BJ (cell line): ENCODE measurements at places on chromosomes 3 and 15.

DNA sequence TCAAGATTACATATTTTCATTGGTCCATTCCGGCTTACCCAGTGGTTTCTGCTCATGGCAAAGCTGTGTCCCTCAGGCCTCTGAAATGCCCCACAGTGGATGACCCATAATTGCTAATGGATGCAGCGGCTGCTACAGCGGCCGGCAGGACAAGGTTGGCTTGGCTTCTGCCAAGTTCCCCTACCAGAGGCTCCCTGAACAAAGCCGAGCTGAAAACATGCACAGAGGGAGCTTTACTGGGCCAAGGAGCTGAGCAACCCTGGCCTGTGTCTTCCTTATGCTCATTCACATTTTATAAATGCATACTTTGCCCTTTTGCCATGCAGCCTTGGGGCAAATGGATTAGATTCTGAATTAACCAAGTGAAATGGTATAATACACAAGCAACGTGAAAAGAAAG lies 150.5 kb downstream of the NTRK3 start:
- no peak for DNase-seq

- no peak for DNase-seq
Measured at GRCh38 chr3:44510000-44510368, 32.5 kb upstream of the ZNF445 start.

DNA sequence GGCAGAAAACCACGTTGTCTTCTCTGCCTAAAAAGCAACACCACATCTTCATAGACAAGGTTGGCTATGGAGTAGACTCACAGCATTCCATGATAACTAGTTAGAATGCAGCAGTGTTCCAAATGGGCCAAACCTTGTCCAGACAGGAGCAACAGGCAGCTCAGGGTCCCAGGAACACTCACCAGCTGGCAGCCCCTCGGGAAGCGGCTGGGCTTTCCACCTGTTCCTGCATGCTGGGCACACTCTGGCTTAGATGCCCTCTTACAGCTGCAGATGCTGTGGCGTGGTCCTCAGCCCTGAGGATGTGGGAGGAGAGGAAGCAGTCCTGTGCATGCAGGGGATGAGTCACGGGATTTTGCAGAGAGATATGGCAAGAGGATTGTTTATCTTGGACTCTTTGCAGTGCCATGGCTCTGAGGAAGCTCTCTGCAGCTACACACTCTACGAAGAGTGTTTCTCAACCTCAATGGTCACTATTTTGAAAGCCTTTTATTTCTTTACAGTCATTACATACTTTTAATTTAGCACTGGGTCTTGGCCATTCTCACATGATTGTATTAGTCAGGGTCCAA lies 11.3 kb downstream of the NRROS start:
- DNase-seq: peak; percentile 95

DNA sequence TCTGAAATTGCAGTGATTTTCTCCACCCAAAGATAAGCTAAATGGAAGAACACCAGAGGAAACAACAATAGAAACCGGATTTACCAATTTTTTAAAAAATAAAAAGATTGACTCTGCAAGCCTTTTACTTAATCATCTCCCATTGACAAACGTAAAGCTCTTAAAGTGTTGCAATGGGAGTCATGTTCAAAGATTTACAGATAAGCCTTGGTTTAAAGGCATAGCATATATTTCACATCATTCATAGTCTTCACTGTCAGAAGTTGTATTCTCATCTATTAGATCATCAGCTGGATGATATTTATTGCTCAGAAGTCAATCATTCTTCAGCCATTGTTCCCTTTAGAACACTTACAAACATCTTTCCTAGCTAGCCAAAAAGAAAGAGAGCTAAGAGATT lies 397.6 kb downstream of the GBE1 start:
- no peak for DNase-seq

- DNase-seq: no peak
Measured at GRCh38 chr3:53716998-53717397, 129.2 kb downstream of the CHDH start.

- DNase-seq: no peak
Measured at GRCh38 chr15:68078365-68078764, 24.2 kb downstream of the PIAS1 start.

DNA sequence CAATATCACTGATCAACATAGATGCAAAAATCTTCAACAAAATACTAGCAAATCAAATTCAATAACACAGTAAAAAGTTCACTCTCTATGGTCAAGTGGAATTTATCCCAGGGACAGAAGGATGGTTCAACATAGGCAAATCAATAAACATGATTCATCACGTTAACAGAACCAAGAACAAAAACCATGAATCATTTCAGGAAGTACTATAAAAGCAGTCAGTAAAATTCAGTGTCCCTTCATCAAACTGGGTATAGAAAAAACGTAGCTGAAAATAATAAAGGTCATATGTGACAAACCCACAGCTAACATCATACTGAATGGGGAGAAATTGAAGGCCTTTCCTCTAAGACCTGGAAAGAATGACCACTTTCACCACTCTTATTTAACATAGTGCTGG lies 172.1 kb downstream of the POLR2M start:
- no peak for DNase-seq

DNA sequence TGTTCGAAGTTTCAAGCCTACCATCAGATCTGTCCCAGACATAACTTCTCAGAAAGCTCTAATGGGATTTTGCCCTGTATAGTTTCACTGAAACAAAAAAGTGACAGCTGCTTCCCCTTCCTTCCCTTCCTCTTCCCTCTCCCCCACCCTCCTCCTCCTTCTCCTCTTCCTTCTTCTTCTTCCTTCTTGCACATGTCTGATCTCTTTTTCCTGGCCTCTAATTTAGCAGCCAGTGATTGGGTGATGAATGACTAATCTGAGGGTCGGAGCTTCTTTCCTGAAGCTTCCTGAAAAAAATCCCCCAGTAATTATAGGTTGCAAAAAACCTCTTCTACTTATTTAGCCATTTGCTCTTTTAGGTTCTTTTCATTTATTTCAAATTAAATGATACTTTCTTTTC lies 168.7 kb downstream of the POTEB3 start:
- no peak for DNase-seq

DNA sequence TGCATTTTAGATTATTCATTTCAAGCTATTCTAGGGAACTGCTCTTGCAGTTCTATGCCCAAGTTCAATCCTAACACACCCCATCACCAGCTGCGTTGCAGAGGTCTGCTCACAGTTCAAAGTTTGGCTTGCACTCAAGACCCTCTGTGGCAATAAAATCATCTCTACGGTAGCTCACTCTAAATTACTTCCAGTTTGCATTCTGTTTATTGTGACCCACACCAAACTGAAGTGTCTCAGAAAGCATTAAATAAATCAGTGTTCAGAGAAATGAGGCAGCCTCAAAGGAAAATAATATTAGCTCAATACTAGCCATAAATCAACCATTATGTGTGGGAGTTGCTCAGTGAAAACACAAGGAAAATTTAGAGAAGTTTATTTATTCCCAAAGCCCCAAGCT lies 250.3 kb downstream of the MAGI1 start:
- DNase-seq: no peak

GRCh38 chr3:151841801-151842200 lies 27.9 kb downstream of the AADAC start:
- DNase-seq: no peak

- DNase-seq: no peak
Measured at GRCh38 chr15:37698679-37699078, 235.8 kb upstream of the TMCO5A start.

DNA sequence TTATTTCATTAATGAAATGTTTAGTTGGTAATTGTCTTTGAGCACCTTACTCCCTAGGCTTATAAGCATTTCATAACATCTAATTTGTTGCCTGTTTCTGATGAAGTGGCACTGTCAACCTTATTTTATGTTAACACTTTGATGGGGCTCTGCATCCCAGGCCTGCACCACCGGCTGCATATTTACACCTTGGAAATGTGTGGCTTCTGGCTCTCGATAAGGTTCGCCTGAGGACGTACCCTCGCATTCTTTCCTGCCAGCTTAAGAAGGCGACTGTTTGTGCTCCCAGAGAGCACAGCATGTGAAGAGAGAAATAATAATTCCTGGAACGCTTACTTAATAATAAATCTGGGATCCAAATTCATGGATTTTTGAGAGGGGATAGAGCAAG lies 763.3 kb upstream of the CFAP20DC start:
- DNase-seq: no peak

- DNase-seq: no peak
Measured at GRCh38 chr3:172739462-172739861, 11.1 kb upstream of the ECT2 start.

- no peak for DNase-seq
Measured at GRCh38 chr15:67161412-67161811, 93.0 kb downstream of the AAGAB start.

- DNase-seq: no peak
Measured at GRCh38 chr15:24919446-24919845, 35.3 kb upstream of the SNRPN start.

DNA sequence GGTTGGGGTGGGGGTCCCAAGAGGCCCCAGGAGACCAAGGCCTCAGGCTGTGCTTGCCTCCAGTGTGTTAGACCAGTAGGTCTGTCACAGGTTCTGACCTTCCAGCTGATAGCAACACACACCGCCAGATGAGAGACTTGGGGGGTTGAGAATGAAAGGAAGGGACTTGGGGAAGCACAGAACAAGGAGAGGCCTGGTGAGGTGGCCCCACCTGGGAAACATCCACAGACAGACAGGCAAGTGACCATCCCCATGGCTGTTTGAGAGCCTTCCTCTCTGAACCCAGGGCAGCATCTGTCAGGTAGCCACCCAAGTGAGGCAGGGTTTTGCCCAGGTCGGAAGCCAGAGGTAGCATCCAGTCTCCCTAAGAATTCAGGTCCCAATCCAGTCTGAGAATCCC lies 35.0 kb upstream of the VPS8 start:
- no peak for DNase-seq

DNA sequence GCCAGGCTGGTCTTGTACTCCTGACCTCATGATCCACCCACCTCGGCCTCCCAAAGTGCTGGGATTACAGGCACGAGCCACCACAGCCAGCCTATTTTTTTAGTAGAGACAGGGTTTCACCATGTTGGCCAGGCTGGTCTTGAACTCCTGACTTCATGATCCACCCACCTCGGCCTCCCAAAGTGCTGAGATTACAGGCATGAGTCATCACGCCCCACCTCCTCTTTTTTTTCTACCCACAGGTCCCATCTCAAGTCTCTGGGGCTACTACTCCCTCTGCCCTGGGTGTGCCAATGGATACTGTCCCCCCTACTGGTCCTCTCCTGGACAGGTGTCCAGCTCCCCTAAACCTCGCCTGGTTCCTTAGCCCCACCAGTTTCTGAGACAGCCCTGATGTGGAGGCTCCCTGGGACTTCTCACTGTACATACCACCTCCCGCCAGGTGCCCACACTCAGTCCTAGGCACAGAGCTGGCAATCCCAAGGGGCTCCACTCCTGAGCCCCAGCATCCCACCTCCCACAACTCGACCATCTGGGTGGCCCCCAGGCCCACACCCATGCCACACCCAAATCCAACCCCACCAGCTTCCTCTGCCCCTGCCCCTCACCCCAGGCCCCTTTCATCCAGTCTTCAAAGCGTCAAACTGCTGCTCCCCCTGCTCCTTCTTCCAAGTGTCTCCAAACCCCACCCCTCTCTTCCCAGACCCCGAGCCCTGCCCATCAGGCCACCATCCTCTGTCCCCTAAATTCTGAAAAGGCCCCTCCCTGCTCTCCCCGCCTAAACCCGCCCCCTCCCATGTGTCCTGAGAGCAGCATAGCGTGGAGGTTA lies 13.1 kb upstream of the CYP11A1 start:
- DNase-seq: no peak

DNA sequence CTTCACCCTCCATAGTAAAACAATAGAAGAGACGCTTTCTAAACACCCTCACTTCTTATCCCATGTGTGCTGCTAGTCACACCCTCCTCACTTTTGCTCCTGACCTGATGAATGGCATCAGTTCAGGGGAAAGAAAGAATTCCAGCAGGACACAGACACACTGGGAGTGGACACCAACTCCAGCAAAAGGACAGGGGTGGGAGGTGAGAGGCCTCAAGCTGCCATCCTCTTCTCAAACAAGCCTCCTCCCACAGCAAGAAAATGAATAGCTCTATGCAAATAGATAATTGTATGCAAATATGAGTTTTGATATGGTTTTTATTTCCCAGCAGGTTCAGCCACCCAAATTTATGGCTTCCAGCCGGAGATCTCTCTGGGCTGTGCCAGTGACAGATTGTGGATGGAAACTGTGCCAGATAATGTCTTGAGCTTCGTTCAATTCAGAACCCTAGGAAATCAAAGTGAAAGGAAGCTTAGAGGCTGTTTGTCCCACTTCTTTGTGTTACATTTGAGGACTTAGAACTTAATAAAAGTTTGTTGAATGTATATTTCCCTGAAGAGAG lies 209.3 kb upstream of the PPP2R3A start:
- DNase-seq: no peak

- DNase-seq: no peak
Measured at GRCh38 chr15:64925335-64926330, 13.9 kb downstream of the ANKDD1A start.

GRCh38 chr3:42868841-42869240 lies 6.8 kb downstream of the CYP8B1 start:
- DNase-seq: no peak

DNA sequence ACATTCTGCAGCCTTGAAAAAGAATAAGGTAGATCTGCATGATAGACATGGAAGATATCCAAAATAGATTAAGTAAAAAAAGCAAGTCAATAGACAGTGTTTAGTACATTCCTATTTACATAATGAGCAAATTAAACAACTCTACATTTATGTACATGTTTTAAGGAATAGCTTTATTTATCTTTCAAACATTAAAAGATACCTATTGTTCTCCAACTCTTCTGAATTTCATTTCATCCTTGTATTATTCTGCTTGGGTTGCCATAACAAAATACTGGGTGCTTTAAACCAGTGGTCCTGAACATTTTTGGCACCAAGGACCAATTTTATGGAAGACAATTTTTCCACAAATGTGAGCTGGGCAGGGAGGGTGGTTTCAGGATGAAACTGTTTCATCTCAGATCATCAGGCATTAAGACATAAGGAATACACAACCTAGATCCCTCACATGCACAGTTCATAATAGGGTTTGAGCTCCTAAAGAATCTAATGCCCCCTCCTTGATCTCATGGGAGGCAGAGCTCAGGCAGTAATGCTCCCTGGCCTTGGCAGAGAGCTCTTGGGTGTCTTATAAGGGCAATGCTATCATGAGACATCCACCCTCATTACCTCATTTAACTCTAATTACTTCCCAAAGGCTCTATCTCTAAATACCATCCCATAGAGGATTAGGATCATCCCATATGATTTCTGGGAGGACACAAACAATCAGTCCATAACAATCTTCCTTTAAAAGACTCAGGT lies 6.8 kb upstream of the KATNBL1 start:
- no peak for DNase-seq

DNA sequence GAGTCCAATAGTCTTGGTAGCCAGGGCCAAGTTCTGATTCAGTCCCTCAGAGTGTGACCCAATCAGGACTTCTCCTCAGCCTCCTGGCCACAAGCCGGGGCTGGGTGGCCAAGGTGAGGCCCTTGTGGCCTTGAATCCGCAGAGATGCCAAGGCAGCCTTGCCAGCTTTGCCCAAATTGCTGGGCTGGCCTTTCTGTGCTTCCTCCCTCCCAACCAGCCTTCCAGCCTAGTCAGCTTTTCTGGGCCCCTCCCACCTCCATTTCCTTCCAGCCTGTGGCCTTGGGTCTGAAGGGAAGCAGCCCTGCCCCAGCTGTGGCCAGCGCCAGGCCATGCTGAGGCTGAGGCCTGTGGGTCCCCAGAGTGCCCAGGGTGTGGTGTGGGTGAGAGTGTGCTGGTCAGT lies 34.3 kb upstream of the ANKDD1A start:
- no peak for DNase-seq
